AG09319 (cell line): ENCODE measurements at places on chromosomes 4 and X.

- no peak for DNase-seq
Observed at GRCh38 chr4:130859991-130860390, 1764.0 kb downstream of the C4orf33 start.

GRCh38 chrX:30181353-30181752, 34.0 kb upstream of the MAGEB2 start:
- DNase-seq, result no peak

GRCh38 chrX:45447331-45447730, 246.7 kb upstream of the DIPK2B start:
- no peak for DNase-seq

DNA sequence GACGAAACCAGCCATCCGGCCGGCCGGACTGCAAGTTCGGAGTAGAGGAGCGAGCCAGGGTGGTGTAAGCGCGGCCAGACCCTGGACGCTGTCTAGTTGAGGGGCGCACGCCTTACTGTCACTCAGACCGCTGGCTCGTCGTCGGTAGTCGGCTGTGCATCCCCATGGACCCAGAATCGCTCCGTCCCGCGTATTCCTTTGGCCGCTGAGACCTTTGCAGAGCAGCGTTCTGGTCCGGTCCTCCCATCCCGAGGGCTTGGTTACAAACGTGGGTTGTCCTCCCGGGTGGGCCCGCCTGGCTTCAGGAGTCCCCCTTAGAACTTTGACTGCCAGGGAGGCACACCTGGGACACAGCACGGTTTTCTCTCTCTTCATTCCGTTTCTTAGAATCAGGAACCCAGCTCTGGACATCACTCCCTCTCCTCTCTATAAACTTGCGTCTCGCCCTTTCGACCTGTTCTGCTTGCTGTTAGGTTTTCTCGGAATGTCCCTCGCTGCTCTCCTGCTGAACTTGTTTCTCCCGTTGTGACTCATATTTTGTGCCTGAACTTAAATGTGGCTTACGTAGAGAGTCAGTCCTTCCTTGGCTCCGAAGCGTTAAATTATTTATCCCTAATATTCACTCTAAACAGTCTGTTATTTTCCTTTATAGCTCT, 672 bp downstream of the PGM2 start:
- no peak for DNase-seq

DNA sequence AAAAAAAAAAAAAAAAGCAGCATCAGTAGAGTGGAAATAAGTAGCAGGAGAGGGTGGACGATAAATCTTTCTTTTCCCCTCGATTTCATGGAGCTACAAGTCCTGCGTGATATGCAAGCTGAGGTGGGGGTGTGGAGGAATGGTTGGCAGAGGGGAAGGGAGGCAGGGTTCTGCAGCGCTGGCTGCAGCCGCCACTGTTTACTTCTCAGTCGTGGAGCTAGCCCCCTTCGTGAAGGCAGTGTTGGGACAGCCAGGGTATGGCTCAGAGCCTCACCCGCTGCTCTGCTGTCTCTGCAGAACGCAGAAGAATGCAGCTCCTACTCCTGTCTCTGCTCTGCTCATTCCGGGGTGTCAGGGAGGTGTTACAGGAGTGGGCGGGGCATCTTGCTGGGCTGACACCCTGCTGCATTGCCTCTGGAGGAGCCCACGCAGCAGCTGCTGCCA, 140.6 kb downstream of the GPM6A start:
- no peak for DNase-seq

DNA sequence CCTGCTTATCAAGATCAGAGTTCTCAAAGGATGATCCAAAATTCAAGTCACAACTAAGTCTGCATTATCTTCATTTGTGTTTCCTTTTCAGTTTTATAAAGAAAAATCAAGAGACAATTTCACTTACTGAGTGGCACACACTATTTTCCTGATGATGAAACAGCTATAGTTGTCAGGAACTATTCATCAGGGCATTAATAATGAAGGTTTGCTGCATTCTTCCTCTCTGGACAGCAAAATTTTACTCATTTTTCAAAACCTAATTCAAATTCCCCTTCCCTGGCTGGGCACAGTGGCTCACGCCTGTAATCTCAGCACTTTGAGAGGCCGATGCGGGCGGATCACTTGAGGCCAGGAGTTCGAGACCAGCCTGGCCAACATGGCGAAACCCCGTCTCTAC, 83.5 kb upstream of the SMIM10 start:
- DNase-seq, result no peak

DNA sequence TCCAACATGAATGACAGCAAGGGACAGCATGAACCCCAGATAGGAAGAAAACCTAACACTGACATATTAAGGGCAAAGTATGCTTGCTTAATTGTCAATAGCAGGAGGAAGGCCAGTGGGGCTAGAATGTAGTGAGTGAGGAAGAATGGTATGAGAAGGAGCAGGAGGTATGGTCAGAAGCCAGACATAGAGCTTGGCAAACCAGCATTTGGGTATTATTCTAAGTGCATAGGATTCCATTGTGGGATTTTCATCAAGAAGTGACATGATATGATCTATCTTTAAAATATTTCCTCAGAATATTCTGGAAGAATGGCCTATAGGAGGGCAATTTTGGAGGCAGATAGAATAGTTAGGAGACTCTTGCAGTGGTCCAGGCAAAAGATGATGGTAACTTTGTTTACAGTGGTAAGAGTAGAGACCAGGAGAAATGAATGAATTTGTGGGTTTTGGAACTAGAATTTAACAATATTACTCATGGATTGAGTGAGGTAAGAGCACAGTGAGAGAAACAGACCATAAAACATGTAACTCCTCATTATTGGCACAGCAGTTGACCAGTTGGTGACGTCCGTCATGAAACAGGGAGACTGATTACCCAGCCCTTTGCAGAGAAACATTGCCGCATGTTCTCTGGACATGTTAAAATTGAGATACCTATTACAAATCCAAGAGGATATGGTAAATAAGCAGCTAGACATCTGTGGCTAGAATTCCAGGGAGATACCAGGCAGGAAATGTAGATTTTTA, 246.5 kb upstream of the HS3ST1 start:
- DNase-seq, result no peak

DNA sequence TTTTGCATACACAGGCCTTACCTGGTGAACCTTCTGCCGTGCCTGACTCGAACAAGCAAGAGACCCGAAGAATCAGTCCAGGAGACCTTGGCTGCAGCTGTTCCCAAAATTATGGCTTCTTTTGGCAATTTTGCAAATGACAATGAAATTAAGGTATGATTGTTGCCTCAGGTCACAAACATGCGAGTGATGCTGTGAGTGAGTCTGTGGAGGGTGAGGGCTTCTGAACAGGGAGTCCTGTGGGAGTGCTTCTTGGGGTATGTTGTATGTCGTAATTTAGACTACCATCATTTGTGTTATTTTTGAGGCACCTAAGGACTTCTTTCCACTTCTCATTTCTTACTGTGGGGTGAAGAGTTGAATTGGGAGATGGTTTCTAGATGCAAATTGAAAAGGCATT, 32.8 kb downstream of the HTT start:
- DNase-seq, result no peak

GRCh38 chr4:80507507-80507906, 172.0 kb downstream of the CFAP299 start:
- DNase-seq, result no peak

- DNase-seq, result peak; percentile 45
Observed at GRCh38 chr4:108270466-108271450, 102.0 kb upstream of the LEF1 start.
